ENCODE measurements at places on chromosomes 13 and 19. TPM values are rescaled to one million over a fixed set of nuclear protein-coding genes. Genes with fewer than 3 reads are reported as not detected.

The PRR22 gene
- total RNA-seq = 12.1 TPM

The ZNF418 gene
- total RNA-seq = 55.4 TPM

The AMER2 gene
- 1.1 TPM for total RNA-seq

The CGB8 gene
- total RNA-seq = not detected

DNA sequence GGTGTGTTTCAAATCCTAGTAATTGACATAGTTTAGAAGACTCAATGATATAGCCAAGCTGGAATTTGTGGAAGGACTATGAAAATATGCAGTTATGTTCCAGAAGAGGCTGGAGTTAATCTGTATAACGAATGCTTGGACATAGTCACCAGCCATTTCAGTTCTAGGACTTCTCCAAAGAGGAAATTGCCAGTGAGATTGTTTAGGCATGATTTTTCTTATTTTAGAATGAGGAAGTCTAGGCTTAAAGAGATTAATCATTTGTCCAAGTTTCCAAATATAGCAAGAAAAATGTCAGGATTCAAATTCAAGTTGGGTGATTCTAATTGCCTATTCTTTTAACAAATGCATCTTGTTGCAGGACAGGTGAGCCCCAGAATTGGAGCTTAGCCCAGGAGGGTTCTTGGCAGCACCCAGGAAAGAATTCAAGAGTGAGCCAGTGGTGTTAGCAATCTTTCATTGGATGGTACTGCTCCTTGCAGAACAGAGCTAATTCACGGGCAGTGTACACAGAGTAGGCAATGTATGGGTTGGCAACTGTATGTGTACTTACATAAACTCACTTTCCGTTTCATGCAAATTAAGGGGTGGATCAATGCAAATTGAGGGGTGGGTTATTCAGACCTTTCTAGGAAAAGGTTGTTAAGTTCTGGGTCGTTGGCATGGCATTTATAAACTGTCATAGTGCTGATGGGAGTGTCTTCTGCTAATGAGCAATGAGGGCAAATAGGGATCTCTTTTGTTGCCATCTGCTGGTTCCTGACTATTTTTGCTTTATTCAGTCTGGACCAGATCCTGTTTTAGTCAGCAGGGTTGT, 763.1 kb upstream of the SLITRK1 start:
- H3K4me3 ChIP-seq = no peak overlapping the region
- no peaks in the 10 kb centered on the region for H3K36me3 ChIP-seq
- no peak overlapping the region for H3K27ac ChIP-seq
- peaks cover 8% of the 10 kb centered on the region for H3K4me1 ChIP-seq

DNA sequence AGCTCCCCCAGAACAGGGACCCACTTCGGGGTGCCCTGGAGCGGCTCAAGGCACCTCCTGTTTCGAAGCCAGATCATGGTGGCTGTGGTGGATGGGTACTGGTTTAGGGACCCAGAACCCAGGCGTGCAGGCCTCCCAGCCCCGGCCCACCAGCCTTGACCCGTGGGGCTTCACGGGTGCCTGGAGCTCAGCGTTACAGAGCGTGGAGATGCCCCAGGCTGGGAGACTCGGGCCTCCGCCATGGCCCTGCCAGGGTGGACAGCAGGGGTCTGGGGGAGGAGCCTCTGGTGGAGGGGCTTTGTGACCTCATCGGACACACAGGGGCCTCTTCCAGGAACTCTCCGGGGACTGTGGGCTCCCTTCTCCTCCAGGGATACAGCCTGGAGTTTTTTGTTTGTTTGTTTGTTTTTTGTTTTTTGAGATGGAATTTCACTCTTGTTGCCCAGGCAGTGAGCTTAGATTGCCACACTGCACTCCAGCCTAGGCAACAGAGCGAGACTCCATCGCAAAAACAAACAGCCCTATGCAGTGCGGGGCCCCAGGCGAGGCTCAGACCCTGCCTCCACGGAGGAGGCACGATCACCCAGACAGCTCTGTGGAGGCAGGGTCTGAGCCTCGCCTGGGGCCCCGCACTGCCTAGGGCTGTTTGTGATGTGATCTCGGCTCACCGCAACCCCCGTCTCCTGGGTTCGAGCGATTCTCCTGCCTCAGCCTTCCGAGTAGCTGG, at the start of gene GARIN5B:
Gene GARIN5B, minus strand, starts transcription at position 271 of the 727 bp plus-strand sequence. Its CDS starts 194 bp downstream, at position 77.
- DNase-seq = no peak
- no peak within 1 kb of the TSS for H3K27ac ChIP-seq
- H3K27me3 ChIP-seq = peaks cover 7% of the 10 kb centered on the region
- H3K4me1 ChIP-seq = no peaks in the 10 kb centered on the region
- H3K36me3 ChIP-seq = no peaks in the 10 kb centered on the region
- no peak within 1 kb of the TSS for H3K4me3 ChIP-seq

- no peaks in the 10 kb centered on the region for H3K36me3 ChIP-seq
- no peaks in the 10 kb centered on the region for H3K4me1 ChIP-seq
- DNase-seq = no peak
- H3K27me3 ChIP-seq = peaks cover 23% of the 10 kb centered on the region
- H3K27ac ChIP-seq = no peak overlapping the region
These were observed 197.2 kb downstream of the TEX29 start for GRCh38 chr13:111517641-111518010.

- no peak for DNase-seq
- H3K4me3 ChIP-seq = no peak overlapping the region
- H3K4me1 ChIP-seq = no peaks in the 10 kb centered on the region
- H3K27me3 ChIP-seq = no peaks in the 10 kb centered on the region
- H3K27ac ChIP-seq = no peak overlapping the region
- H3K36me3 ChIP-seq = peaks cover 87% of the 10 kb centered on the region
These were observed 8.2 kb upstream of the UPK1A start for GRCh38 chr19:35657904-35658700.

Data from stomach (tissue), 19 donors.